ENCODE measurements at places on chromosomes 7 and 10.
A peak's percentile ranks its signal among the peaks of the same experiment; 100 is the strongest.

DNA sequence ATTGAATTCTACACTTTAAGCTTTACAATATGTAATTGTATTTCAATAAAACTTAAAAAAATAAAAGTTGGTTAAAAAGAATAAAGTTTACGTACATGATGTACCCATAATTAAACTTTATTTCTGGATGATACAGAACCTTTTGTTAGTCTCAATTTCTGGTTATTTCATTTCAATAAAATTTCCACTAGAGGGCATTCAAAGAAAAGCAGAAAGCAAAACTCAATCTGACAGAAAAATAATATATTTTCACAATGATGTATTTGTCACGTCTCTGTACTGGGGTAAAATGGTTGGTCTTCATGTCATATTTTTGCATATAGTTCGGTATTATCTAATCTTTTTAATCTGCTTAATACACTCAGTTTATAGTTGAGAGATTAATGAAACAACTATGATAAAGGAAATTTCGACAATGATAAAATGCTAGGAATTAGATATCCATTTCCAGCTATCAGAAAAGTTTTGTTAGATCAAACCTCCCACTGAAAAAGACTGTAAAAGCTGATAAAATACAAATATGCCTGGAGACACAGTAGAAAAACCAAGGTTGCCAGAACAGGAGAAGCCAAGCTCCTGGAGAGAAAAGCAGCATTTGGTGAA lies 27.4 kb downstream of the ASZ1 start:
- no peak for DNase-seq

DNA sequence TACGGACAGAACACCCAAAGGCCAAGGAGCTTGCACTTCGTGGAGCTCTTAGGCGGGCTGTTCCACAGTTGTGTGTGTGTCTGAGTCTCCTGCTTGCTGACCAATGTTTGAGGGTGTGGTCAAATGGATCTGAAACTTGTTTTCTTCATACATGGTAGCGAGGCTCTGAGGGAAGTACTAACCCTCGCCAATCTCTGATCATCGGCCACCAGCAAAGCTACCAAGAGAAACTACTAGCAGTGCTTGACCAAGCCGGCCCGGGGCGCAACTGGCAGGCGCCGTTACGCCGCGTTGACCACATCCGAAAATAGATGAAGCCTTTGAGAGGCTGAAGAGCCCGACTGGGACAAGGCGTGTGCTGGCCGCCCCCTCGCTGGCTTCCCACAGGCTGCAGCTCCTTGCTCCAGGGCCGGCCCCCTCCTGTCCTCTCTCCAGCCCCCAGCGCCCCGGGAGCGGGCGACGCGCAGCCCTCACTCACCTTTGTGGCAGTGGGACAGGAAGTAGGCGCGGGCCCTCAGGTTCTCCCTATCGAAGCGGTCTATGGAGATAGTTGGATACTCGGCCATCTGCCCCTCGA lies 384 bp downstream of the DCLRE1C start:
- no peak for DNase-seq

GRCh38 chr10:50417886-50418830 lies 166.8 kb upstream of the ASAH2 start:
- peak; percentile 7 for DNase-seq

GRCh38 chr10:106935978-106936451 lies 228.5 kb downstream of the SORCS1 start:
- DNase-seq = no peak

All from stimulated activated CD8-positive, alpha-beta memory T cell treated with anti-CD3 and anti-CD28 coated beads, Interleukin-4, amount 100 ng/mL, for 1 hour (primary cell).